CD4-positive, alpha-beta T cell treated with Interleukin-15 for 4 hours (primary cell): ENCODE measurements at places on chromosomes 11 and 22.

DNA sequence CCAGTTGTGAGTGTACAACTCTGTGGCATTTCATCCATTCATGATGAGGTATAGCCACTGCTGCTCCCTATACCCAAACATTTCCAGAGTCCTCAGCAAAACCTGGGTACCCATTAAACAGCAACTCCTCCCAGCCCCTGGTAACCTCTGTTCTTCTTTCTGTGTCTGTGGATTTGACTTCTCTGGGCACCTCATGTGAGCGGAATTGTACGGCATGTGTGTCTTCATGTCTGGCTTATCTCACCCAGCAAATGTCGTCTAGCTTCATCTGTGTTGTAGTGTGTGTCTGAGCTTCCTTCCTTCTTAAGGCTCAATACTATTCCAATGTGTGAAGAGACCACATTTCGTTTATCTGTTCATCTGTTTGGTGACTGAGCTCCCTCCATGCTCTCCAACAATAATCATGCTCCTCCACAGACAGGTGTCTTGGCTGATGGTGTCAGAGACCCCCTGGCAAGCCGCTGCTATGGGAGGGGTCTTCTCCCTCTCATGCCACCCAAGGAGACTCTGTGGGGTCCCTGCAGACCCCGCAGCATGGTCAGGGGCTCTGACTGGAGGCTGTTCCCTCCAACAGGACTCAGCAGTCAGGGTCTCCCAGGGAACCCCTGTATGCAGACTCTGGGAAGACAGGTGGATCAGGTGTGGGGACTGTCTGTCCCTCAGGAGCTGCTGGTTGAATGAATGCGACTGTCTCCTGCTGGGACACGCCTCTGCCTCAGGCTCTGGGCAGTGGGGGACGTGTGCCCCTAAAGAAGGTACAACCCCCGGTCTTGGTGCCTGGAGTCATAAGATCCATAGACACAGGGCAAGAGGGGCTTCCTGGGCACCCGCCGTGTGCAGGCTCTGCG, 52.7 kb downstream of the SMIM38 start:
- DNase-seq = no peak

DNA sequence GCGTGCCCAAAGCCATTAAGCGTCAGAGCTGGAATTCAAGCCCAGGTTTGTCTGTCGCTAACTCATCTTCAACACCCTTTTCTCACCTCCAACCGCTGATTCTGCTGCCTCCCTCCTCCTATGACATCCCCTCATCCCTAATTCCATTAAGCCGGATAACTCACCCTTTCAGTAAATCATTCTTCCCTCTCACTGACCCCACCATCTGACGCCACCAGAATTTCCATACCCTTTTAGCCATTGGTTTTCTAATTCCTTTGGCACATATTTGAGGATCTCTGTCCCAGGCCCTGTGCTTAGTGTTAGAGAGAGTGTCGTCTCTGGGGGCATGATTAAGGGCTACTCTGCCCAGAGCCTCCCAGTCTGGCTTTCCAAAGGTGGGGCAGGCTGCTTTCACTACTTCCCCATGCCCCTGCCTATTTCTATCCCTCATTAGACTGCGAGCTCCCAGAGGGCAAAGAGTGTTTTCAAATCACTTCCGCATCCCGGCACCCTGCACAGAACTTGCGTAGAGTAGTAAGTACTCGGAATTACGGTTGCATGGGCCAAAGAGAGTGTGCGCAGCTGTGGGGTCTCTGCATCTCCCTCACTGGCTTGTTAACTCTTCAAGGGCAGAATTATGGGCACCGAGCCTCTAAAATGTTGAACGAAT, 3.9 kb downstream of the KLHL35 start:
- DNase-seq = no peak

DNA sequence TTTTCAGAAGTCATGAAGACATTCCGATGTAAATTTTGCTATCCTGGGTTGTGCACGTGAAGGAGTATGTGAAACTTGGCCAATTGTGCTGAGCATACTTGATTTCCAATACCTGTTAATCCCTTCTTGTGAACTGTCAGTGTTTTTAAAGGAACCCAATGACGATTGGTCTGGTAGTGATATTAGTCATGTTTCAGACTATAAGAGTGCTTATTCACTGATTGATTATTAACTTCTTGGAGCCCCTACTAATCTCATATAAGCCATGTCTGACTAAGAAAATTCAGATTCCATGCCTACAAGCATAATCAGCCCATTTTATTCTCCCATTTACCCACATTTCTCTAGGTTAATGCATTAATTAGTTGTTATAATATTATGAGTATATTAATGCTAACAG, 330.8 kb upstream of the MTNR1B start:
- no peak for DNase-seq

- no peak for DNase-seq
These were observed 94.7 kb downstream of the MPPED1 start for GRCh38 chr22:43506487-43506886.

GRCh38 chr22:42300259-42301076, 30.0 kb upstream of the TCF20 start:
- peak; percentile 64 for DNase-seq

- DNase-seq = peak; percentile 53
These were observed 30.5 kb upstream of the FNBP4 start for GRCh38 chr11:47797633-47798032.

- DNase-seq = no peak
These were observed 28.4 kb upstream of the SIK2 start for GRCh38 chr11:111573821-111574249.

DNA sequence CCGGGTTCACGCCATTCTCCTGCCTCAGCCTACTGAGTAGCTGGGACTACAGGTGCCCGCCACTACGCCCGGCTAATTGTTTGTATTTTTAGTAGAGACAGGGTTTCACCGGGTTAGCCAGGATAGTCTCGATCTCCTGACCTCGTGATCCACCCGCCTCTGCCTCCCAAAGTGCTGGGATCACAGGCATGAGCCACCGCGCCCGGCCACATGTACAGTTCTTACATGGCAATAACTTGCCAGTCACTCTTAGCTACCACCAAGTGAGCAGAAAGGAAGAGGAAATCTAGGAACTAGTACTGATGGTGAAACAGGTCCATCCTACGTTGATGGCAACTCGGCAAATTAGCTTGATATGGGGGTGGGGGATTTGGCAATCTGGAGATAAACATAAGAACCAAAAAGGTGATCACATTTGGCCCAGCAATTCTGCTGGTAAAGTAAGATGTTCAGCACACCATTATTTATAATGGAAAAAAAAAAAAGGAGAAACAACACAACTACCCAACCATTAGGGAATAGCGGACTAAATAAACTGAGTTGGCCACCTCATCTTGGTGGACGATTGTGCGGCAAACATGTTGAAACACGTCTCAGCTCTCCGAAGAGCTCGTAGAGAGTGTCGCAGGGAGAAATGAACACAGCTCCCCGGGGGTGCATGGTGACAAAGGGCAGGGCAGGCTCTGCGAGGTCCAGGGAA, 5.3 kb downstream of the NLRP6 start:
- DNase-seq = no peak

DNA sequence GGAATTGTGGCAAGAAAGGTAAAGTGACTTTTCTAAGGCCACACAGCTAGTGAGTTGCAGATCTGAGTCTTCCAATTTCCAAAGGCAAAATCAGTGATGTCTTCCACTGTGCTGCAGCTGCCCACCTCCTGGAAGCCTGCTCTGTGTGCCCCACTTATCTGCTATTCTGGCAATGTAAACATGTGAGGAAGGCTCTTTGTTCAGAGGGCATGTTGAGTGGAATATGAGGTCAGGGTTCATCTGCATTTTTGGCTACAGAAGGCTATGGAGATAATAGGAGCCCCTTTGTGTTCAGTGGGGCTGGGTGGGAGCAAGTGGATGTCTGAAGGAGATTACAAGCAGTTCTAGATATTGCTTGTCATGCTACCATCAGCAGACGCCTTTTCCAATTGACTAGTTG, 396.2 kb downstream of the BUD13 start:
- DNase-seq = no peak

- no peak for DNase-seq
These were observed 30.1 kb downstream of the EXT2 start for GRCh38 chr11:44125598-44125997.

DNA sequence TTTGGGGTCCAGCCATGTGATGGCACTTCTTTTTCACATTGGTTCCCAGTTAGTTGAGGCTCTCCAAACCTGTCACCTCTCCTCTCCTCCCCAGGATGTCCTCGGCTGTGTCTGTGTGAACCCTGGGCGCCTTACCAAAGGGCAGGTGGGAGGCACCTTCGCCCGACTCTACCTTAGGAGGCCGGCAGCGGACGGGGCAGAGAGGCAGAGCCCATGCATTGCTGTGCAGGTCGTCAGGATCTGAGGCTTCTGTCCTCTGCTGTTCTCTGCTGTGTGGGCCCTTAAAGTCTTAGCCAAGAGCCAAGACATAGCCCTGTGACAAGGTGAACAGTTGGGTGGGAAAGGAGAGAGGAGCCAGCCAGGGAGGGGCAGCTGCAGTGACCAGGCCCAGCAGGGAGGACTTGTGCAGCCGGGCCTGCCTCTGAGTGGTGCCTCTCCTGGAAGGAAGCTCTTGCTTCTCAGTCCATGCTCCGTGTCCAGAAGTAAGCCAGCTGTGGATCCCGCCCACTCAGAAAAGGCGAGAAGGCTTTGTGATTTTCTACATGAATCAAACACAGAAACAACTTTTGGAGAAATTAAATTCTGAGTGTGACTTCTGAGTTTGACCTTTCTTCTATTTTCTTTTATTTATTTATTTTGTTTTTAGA, 17.5 kb upstream of the CDC42EP2 start:
- no peak for DNase-seq

DNA sequence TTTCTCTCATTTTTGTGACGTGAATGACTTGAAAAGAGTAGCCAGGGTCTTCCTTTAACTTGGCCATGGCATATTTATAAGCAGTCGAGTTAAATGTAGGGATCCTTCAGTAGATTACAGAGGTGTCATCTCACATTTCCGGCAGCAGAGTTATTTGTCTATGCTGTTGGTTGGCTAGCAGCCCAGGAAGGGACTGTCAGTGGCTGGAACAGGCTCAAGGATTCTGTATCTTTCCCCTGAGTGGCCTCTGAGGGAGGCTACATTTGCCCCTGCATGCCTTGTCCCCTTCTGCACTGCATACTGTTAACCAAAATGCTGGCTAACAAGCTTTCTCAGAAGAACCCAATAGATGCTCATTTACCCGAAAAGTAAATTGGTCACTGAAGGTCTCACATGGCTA, 187.6 kb downstream of the PGR start:
- DNase-seq = no peak

- no peak for DNase-seq
These were observed 82.9 kb upstream of the THY1 start for GRCh38 chr11:119505861-119506260.

DNA sequence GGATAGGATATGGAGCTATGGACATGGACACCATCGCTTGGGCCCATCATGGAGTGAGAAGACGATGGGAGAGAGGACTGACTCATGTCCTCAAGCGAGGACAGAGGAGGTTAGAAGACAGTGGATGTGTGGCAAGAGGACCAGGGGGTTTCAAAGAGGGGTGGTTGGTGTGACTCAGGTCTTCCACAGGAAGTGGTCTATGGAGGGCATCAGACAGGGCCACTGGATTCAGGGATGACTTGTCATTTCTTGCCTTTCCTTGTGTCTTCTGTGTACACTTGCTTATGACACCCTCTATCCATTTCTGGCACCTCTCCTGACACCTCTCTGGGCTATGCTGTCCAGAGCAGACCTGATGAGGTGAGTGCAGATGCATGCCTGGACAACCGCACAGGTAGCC, 115.4 kb downstream of the OSBP2 start:
- DNase-seq = no peak

DNA sequence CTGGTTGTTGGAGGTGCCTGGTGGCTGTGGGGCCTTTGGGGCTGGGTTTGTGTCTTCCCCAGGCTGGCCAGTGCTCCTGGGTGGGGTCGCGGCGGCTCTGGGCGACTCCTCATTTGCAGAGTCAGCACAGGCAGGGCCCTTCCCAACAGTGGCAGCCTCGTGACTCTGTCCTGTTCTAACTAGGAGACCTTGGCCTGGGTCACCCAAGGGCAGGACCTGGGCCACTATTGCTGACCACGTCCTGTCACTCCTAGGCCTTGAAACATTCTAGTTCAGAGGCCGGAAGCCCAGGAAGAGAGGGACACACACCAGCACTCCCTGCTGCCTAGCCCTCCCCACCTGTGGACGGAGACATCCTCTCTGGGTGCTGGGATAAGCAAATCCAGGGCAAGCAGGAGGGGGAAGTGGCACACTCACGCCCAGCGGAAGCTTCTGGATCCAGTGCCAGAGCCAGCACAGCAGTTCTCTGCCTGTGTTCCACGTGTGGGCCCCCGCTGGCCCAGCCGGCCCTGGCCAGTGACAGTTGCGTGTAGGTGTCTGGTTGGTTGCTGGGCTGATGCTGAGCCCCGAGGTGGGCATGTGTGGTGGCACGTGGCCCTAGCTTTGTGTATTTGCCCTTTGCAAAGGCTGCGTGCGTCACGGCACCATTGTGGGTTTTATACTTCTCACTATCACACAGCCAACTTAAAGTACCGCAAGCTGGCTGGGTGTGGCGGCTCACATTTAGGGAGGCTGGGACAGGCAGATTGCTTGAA, 4.3 kb upstream of the CHID1 start:
- no peak for DNase-seq

DNA sequence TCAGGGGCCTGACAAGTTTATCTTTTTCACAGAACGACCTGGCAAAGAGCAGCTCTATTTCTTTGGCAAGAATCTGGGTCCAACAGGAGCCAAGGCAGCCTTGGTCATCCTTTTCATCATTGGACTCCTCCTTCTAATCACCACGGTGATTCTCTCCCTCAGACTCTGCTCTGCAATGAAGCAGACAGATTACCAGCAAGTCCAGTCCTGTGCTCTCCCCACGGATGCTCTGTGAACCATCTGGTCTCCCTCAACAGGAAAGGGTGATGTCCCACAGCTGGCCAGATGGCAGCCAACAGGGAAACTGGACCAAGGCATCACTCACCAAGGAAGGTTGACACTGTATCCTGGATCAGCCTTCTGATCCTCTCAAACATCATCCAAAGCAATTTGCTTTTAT, 17.0 kb upstream of the PANX1 start:
- no peak for DNase-seq

- no peak for DNase-seq
These were observed 61.8 kb downstream of the BID start for GRCh38 chr22:17712441-17712840.

DNA sequence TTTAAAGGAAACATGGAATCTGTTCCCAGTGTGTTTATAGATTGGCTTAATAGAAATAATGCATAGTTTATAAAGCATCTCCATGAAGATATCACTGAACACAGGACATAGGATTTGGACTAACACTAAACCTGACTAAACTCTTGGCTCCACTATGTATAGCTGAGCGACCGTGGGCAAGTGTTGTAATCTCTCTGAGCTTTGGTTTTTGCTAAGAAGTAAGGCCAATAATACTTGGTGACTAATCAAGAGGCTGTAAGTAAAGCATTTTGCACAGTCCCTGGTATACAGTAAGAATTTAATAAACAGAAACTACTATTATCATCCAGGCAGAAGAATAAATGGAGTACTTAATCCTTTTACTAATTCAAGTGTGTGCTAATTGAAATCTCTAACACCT, 125.5 kb upstream of the MTMR2 start:
- no peak for DNase-seq
